RWPE1 (cell line): ENCODE measurements at places on chromosomes 16 and 17.

DNA sequence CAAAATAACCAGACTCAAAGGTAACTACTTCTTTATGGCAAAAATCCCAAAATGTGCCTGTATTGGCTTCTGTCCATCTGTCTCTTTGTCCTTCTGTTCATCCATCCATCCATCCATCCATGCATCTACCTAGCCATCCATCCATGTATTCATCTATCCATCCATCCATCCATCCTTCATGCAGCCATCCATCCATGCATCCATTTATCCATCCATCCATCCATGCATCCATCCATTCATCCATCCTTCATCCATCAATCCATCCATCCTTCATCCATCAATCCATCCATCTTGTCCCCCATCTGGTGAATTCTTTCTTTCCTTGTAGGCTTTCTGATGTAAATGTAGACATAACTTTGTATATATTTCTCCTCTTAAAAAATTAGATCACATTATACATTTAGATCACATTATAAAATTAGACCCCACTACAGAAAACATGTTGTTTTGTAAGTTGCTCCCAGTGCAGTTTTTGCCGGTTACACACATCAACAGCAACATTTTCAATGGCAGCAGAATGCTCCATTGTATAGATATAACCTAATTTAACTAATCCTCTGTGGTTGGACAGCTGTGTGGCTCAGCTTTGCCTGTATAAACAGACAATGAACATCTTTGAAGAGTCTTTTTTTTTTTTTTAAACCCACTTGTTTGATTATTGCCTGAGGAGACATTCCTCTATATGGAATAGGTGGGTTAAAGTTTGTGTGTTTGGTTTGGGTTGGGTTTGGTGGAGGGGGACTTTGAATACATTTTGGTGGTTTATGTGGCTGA, 72.0 kb downstream of the MSI2 start:
- DNase-seq = no peak

GRCh38 chr16:8194794-8195193, 395.5 kb downstream of the TMEM114 start:
- DNase-seq = no peak

DNA sequence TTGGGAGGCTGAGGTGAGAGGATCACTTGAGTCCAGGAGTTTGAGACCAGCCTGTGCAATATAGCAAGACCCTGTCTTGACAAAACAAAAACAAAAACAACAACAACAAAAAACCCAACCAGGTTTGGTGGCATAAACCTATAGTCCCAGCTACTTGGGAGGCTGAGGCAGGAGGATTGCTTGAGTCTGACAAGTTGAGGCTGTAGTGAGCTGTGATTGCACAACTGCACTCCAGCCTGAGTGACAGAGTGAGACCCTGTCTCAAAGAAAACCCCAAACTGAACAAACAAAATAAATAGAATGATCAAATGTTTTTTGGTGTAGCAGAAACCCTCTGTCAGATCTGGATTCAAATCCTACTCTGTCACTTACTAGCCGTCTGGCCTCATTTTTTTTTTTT, 16.0 kb upstream of the SYT17 start:
- DNase-seq = no peak

GRCh38 chr17:77523540-77523939, 382.8 kb downstream of the SEC14L1 start:
- DNase-seq = no peak

GRCh38 chr17:61128661-61129115, 271.0 kb upstream of the TBX2 start:
- no peak for DNase-seq
